Uterine smooth muscle cell (primary cell): ENCODE measurements at places on chromosomes 2 and 18. TPM values are rescaled to one million over a fixed set of nuclear protein-coding genes. Genes with fewer than 3 reads are reported as not detected.

The GRB14 gene
- 0.89 and 1.00 TPM in 2 replicates for total RNA-seq

The RTKN gene
- 12.9 and 14.6 TPM in 2 replicates for total RNA-seq

The ZNF396 gene
- total RNA-seq, result 0.89 and 2.0 TPM in 2 replicates

The ALKAL2 gene
- not detected in 2 replicates for total RNA-seq

The MEP1B gene
- total RNA-seq, result not detected in 2 replicates
